ENCODE measurements at places on chromosomes 2 and 18.

DNA sequence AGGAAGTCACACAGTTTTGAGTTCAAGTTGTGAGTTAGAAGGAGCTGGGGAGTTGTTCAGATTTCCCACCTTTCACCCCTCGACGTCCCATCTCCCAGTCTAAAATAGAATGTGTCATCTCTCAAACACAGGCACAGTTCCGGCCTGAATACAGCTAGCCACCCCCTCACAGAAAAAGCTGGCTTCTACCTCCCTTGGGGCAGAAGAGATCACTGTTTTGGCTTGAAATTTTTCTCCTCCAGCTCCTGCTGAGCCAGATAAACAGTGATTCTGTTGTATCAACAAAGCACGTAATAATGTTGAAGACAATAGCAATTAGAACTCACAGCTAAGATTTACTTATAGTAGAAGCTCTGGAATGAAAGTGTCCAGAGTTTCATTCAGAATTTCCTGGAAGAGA, 74.7 kb downstream of the KIAA2012 start:
- H3K27me3 ChIP-seq, result no peaks in the 10 kb centered on the region
- peaks cover 26% of the 10 kb centered on the region for H3K4me1 ChIP-seq
- peak overlapping the region; percentile 77 for H3K27ac ChIP-seq
- H3K4me3 ChIP-seq, result no peak overlapping the region
- peak; percentile 55 for DNase-seq
- no peaks in the 10 kb centered on the region for H3K36me3 ChIP-seq

DNA sequence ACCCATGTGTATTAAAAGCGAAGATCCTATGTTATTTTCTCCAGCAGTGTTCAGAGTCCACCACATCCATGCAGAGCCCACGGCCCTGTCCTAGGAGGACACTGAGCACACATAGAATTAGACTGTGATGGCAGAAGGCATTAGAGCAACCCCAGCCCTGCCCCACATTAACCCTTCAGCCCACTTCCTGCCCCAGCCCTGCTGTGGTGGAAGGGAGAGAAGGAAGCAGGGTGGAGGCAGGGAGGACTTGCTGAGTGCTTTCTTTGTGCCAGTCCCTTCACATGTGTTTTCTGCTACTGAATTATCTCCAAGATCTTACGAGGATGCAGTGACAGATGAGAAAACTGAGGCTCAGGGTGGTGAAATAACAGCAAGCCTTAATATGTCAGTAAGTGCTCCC, 339.0 kb downstream of the SMAD2 start:
- H3K27me3 ChIP-seq, result no peaks in the 10 kb centered on the region
- H3K36me3 ChIP-seq, result no peaks in the 10 kb centered on the region
- no peaks in the 10 kb centered on the region for H3K4me1 ChIP-seq
- H3K27ac ChIP-seq, result no peak overlapping the region
- no peak for DNase-seq
- H3K4me3 ChIP-seq, result no peak overlapping the region

DNA sequence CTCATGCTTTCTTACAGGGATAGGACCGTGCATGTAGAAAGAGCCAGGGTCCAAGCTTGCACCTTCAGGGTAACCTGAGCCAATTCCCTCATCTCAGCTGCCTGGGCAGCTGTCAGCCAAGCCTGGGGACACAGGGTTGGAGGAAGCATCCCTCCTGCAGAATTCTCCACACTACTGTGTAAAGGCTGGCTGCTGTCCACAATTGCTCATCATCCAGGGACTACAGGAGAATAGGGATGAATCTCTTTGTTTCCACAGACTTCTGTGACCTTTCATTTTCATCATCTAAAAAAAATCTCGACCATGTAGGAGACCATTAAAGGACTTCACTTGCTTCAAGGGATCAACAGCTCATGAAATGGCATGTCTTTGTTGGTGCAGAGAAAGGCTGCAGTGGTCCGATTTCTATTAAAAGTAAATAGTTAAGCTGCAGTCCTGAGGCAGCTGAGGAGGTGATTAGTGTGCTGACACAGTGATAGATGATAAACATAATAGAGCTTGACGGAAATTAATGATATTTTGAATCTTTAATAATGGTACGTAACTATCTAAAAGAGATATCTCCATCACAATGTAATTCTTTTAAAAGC, 74.4 kb upstream of the COPS8 start:
- H3K4me1 ChIP-seq, result peaks cover 2% of the 10 kb centered on the region
- H3K27ac ChIP-seq, result no peak overlapping the region
- H3K36me3 ChIP-seq, result no peaks in the 10 kb centered on the region
- H3K27me3 ChIP-seq, result peaks cover 14% of the 10 kb centered on the region
- H3K4me3 ChIP-seq, result no peak overlapping the region

- no peaks in the 10 kb centered on the region for H3K27me3 ChIP-seq
- no peak overlapping the region for H3K4me3 ChIP-seq
- peaks cover 8% of the 10 kb centered on the region for H3K36me3 ChIP-seq
- no peak for DNase-seq
- peaks cover 14% of the 10 kb centered on the region for H3K4me1 ChIP-seq
These were observed 138.6 kb upstream of the CDCA7 start for GRCh38 chr2:173216051-173216450.

DNA sequence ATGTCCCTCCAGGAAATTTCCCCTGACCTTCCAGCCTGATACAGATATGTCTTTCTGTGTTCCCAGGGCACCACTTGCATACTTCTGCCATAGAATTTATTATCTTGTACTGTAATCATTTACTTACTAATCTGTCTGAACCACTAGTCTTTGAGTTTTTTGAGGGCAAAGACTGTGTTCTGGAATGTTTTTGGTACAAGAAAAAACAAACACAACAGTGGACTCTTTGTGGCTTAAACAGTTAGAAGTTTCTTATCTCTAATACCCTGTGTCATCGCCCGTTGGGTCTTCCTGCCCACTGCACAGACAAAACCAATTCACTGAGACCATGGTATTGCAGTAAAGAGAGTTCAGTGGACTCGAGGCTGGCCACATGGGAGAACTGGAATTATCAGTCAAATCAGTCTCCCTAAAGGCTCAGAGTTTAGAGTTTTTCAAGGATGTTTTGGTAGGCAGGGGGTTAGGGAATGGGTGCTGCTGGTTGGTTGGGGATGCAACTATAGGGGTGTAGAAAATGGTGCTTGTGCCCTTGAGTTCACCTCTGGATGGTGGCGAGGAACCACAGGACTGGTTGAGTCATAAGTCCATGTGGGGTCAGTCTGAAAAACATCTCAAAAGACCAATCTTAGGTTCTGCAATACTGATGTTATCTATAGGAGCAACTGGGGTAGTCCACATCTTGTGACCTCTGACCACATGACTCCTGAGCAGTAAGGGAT, 20.3 kb downstream of the RALB start:
- H3K27ac ChIP-seq, result no peak overlapping the region
- H3K36me3 ChIP-seq, result peaks cover 4% of the 10 kb centered on the region
- H3K4me3 ChIP-seq, result no peak overlapping the region
- DNase-seq, result no peak
